Hematopoietic multipotent progenitor cell treated with erythropoietin and hydrocortisone succinate and interleukin-3 and kit ligand, for 15 days (in vitro differentiated cells): ENCODE measurements at places on chromosomes 6 and 20.

GRCh38 chr6:13421425-13422059 is 65.9 kb downstream of the GFOD1 start:
- no peak for DNase-seq

GRCh38 chr20:25503936-25504335 is 81.4 kb downstream of the NINL start:
- no peak for DNase-seq

DNA sequence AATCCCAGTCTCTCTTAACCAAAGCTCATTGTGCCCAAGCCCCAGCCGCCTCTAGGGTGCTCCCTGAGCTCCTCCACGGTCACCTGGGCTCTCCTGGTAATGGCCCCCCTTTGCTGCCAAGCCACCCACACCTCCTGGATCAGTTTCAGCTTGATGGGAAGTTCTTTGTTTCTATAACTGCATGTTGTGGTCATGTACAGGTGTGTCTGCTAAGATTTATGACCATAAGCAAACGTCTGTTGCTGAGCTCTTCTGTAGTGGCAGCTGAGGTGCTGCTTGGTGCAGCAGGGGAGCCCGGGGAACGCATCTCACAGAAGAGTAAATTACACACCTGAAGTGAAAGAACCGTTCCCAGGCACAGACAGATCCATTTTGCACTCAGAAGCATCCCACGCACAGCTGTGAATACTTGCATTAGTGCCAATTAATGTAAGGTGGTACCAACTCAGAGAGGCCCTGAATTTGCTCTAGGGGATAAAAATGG is 194.6 kb upstream of the ARID1B start:
- DNase-seq: no peak

GRCh38 chr6:110053395-110054240 is 75.5 kb downstream of the GPR6 start:
- DNase-seq: peak; percentile 9

GRCh38 chr20:46150943-46151342 is 32.8 kb downstream of the CD40 start:
- no peak for DNase-seq

GRCh38 chr6:79864001-79864400 is 83.4 kb downstream of the ELOVL4 start:
- no peak for DNase-seq

GRCh38 chr6:118186672-118187567 is 279.9 kb downstream of the SLC35F1 start:
- DNase-seq: no peak

- DNase-seq: no peak
Observed at GRCh38 chr20:52936351-52937340, 35.5 kb upstream of the TSHZ2 start.

GRCh38 chr6:168390749-168391420 is 50.1 kb upstream of the SMOC2 start:
- no peak for DNase-seq

DNA sequence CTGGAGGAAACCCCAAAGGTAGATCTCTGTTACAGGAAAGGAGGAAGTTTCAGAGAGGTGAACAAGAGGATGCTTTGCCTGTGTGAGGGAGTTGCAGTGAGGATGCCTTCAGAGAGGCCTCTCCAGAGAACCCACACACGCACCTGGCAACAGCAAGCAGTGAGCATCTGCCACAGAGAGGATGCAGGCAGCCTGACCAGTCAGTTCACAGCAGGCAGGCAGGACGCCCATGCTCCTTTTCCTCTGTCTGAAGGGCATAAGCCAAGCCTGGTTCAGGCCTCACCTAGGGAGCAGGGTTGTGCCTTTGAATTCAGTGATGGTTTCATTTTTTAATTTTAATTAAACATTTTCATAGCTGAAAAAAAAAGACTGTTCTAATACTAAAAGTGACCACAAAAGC is 346.0 kb upstream of the MARCKS start:
- DNase-seq: no peak

DNA sequence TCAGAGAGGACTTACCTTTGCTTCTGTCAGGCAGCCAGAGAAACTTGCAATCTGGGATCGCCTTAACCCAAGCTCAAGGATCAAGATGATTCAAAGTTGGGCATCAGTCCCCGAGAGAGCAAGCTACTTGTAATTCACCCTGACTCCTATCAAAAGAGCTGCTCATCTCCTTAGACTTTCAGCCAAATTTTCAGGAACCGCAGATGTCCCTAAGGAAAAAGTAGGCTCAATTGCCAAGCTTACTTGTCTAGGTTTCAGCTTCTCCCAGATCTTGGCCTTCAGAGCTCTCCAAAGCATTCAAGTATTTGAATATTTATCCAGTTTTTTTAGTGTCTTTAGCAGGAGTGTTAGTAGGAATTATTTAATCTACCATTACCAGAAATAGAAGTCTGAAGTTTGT is 434.1 kb upstream of the MMS22L start:
- DNase-seq: no peak

DNA sequence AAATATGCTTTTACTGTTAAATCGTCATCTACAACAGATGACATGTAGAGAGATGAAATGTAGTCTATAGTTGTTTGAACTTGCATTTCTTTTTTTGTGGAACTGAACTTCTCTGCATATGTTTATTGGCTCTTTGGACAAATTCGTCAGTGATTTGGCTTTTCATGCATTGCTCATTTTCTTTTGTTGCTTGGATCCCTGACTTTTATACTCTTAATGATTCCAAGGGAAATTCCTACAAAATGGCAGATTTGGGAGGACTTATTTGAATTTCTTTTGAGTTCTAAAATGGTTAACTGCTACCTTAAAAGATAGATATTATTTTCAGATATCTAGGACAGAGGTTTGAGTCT is 65.4 kb downstream of the UTRN start:
- no peak for DNase-seq

GRCh38 chr6:26027491-26028211 is 59.6 kb upstream of the HFE start:
- DNase-seq: no peak

DNA sequence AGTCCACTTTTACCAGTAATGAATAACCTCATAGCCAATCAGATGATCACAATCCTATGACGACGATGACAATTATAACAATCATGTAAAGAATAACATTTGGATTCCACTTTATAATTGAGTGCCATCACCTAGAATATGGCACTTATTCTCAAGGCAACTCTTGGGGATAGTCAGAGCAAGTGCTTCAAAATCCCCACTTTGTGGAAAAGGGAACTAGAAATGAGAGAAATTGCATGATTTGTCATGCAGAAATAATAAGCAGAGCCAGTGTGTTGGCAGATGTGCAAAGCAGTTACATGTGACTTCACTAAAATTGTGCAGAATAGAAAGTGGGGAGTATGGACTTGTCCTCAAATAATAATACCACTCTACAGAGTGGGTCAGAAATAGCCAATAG is 41.3 kb downstream of the FRK start:
- DNase-seq: no peak

DNA sequence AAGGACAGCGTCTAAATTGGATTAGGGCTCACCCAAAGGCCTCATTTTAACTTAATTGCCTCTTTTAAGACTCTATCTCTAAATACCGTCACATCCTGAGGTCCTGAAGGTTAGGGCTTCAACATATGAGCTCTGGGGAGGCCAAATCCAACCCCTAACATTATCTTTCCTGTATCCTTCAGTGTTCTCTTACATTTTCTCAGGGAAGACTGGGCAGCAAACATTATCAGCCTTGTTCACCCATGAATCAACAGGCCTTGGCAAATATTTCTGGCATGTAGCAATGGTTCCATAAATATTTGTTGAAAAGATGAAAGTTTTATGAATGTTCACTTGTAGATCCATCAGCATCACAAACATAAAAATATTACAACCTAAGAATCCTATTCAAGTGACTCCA is 24.6 kb upstream of the FOXF2 start:
- DNase-seq: no peak

DNA sequence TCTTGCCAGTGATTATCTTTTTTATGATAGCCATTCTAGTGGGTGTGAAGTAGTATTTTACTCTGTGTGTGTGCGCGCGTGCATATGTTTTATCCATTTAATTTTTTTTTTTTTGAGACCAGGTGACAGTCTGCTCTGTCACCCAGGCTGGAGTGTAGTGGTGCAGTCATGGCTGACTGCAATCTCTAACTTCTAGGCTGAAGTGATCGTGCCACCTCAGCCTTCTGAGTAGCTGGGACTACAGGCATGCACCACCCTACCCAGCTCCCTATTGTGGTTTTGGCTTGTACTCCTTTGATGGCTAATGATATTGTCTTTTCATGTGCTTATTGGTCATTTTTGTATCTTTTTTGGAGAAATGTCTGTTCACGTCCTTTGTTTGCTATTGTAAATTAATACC is 33.3 kb downstream of the ITCH start:
- no peak for DNase-seq

DNA sequence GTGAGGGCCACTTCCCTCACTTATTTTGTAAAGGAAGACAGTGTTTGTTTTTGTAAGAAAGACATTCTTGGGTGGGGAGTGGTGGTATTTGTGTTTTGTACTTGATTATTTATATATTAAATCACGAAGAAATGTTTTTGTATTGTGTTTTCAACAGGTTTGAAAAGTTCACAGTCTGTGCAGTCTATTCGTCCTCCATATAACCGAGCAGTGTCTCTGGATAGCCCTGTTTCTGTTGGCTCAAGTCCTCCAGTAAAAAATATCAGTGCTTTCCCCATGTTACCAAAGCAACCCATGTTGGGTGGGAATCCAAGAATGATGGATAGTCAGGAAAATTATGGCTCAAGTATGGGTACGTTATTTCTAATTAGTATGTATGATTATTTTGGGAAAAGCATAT is 137.2 kb downstream of the NCOA3 start:
- no peak for DNase-seq

GRCh38 chr20:50303573-50304500 is 113.2 kb downstream of the CEBPB start:
- DNase-seq: peak; percentile 38

DNA sequence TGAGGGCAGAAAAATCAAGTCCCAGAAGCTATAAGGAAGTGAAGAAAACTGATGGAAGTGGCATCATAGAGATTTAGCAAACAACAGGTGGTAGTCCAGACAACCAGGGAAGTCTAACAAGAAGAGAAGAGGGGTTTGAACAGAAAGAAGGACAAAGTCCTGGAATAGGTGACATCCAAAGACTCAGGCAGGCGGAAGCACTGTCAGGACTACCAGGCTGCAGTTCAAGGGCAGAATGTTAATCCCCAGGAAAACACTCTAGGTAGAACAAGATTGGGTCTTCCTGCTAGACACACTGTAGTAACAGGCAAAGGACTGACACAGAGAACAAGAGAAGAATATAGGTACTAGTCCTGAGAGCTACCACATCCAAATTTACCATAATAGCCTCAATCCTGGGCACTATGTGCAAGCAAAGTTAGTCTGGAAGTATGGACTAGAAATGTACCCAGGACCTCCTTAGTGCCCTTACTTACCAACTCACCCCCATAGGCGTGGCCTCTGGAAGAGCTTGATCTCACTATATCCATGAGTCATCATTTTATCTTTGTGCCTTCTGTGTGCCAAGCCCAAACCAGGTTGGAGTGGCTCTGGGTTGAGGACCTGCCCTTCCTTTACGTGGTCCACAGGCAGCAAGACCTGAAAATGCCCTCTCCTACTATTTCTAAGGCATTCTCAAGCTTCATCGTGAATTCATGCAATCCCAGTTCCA is 2.2 kb upstream of the EPB41L2 start:
- DNase-seq: peak; percentile 55
